ENCODE measurements at places on chromosomes 11 and 22.

DNA sequence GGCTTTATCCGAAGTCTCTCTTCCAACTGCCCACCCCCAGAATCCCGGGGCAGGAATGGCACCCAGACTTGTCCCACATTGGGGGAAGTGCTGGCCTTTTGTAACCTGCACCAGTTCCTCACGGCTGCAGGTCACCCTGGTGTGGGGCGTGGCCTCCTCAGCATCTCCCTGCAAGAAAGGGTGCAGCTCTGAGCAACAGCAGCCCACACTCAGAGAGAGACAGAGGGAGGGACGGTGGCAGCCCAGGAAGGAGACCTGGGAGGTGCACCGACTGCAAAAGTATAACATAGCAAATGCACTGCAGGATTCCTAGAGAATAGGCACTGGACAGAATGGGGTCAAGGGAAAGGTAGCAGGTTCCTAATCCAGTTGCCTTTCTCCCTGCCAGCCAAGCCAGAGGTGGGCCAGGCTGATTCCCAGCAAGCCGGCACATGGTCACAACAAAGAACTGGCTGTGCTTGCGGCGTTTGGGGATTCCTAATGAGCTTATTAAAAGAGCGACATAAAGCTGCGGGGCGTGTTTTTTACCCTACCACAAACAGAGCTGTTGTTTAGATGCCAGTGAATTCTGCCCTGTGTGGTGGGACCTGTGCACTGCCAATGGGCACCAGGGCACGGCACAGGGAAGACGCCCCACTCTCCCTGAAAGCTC is 18.2 kb upstream of the IGSF9B start:
- DNase-seq: no peak

GRCh38 chr22:35219012-35219411 is 38.3 kb upstream of the HMGXB4 start:
- no peak for DNase-seq

DNA sequence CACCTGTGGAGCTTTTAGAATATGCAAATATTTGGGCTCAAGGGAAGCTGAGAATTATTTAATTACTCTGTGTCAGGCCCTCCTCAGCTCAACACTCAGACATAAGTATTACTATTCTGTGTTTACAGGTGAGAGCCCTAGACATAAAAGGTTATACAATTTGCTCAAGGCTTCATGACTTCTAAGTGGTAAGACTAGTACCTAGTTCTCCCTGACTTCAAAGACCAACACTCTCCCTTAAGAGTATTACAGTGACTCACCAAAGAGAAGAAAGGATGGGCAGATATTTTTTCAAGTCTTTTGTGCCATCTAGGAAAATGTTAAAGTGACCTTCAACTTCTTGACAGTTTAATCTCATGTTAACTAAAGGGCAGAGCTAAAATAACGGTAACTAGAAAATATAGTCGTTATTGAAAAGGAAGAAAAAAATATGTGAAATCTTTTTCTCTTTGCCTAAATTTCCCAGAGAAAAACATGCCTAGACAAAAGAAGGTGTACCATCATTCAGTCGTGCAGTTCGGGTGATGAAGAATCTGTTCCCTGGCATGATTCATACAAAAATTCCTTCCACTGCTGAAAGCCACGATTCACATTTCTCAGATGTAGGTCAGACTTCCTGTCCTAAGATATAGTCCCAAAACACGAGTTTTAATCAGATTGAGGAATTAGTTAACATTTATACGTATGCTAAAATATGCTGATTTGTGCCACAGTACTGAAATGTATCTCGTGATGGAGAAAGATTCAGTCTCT is 849.1 kb upstream of the API5 start:
- no peak for DNase-seq

GRCh38 chr11:126704096-126704495 is 296.5 kb downstream of the KIRREL3 start:
- no peak for DNase-seq

- no peak for DNase-seq
These were observed 403 bp downstream of the RBM7 start for GRCh38 chr11:114400915-114401223.

GRCh38 chr22:32522237-32522636 is 47.6 kb downstream of the FBXO7 start:
- DNase-seq: no peak

- DNase-seq: no peak
These were observed 17.0 kb downstream of the PIM3 start for GRCh38 chr22:49977578-49977977.

DNA sequence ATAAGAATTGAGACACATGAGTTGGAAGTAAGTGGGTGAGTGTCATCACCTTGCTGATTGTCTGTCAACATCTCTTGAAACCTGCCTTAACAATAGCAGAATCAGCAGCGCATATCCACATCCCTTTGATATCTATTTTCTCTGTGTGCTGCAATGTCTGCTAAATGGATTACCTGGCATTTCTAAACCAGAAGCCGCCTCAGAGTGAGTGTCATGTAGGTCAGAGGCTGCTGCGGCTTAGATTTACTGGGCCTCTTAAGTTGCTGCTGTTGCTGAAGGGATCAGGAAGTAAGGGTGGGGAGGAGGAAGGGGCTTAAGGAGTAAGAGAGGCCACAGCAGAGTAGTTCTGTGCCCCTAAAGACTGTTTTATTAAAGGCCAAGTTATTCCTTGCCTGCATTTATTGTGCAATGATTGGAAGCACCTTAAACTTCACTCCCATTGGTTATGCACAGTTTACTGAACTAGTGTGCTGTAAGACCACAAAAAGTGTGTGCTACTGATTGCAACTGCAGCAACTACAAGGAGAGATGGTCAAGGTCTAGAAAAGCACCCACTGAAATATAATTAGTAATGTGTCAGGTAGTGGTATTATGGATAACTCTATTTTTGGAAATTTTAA is 29.8 kb upstream of the TMEM41B start:
- no peak for DNase-seq
